MCF 10A (cell line): ENCODE measurements at places on chromosomes 13 and 19.

DNA sequence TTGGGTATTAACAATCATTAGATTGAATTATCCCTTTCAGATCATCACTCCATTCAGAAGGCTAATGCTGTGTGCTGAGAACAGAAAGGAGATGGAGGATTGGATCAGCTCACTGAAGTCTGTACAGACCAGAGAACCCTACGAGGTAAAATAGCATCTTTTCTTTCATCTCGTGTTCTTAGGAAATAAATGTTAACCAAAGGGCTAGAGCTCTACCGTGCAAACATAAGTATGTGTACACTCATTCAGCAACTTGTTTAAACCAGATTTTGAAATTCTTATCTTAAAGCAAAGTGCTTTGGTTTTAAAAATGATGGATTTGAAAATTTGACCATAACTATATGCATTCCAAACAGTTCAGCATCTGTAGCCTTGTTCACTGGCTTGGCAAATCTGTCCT lies 106.8 kb downstream of the DGKH start:
- DNase-seq = no peak

- no peak for DNase-seq
Measured at GRCh38 chr19:50695251-50696093, 24.1 kb downstream of the SHANK1 start.

- no peak for DNase-seq
Measured at GRCh38 chr19:52518646-52519045, 8.8 kb upstream of the ZNF808 start.

DNA sequence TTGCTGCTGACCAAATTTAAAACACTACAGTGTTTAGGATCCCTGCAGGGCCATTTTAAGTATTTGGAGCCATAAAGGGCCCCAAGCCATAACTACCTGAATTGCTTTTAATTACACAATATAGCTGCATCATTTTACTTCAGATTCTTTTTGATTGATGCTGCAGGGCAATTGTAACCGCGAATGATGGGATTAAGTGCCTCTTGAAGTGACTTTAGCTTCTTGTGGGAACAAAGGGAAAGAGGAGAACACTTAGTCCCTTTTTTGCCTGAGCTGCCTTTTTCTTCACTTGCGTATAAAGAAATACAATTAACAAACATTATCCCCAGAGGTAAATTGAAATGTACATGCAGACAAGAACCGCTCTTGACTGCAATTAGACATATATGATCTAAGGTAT lies 228.5 kb downstream of the ZIC5 start:
- no peak for DNase-seq

DNA sequence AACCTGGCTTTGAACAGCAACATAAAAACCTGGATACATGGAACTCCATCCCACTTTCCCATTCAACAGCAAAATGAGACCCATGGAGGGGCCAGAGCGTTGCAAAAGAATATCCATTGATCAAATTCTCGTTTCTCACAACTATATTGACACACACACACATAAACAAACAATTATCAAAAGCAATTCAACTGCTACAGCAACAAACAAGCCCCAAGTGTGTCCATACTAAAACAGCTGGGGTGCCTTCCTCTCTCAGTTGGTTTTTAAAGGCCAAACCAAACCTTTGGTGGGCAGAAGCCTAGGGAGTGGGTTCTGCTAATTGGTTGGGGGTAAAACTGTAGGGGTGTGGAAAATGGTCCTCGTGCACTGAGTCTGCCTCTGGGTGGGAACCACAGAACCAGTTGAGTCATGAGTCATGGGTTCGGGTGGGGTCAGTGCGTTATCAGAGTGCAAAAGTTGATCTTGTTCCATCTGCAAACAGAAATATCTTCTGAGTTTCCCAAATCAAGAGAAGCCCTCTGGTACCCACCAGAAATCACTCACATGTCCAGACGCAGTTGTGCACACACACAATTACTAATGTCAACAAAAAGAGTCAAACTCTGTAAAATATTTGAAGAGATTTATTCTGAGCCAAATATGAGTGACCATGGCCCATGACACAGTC lies 18.5 kb downstream of the GPR42 start:
- no peak for DNase-seq

- DNase-seq = no peak
Measured at GRCh38 chr13:50587115-50587514, 256.4 kb downstream of the DLEU7 start.

DNA sequence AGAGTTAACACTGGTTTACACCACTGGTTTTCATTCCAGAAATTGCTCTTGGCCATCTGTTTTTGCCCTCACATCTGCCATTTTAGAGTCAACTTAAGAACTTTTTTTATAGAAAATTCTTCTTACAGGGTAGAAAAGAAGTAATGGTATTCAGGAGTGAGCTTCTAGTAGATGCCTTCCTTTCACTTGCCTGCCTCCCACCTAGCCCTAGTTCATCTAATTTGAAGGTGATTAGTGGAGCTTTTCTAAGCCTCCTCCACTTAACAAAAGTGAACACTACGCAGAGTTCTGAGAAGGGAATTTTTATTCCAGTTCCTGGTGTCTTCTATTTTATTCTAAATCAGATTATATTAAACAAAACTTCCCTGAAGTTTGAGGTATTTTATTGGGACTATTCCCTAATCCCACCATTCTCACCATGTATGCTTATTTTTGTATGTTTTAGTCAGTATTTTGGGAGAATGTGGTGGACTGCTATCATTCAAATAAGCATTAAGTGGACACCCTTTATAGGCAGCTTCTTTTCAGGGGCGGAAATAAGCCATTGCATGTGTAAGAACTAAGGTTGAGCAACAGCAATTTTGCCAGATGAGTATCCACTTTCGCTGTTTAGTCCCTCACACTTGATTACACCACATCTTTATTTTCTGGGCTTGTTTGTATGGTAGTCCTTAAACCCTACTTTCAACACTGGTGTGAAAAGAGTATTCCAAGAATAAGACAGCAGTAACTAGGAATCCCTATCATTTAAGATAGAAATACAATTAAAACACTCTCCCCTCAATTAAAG lies 156.9 kb downstream of the ENOX1 start:
- DNase-seq = peak; percentile 68

DNA sequence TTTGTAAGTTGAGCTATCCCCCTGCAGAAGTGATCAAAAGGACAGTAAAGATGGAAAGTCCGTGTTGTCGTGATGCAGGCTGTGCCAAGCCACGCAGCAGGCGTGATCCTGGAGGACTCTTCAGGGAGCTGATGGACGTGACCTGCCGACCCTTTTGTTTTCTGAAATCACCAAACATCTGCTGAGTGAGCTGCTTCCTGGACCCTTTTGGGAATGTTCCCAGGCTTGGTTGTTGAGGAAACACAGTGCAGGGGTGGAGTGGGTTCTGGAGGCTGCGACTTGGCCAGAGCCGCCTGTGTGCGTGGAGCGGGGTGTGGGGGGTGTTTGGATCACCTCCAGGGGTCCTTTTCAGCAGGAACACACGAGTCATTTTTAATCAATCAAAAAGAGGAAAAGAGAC lies 15.4 kb upstream of the CPAMD8 start:
- DNase-seq = no peak

DNA sequence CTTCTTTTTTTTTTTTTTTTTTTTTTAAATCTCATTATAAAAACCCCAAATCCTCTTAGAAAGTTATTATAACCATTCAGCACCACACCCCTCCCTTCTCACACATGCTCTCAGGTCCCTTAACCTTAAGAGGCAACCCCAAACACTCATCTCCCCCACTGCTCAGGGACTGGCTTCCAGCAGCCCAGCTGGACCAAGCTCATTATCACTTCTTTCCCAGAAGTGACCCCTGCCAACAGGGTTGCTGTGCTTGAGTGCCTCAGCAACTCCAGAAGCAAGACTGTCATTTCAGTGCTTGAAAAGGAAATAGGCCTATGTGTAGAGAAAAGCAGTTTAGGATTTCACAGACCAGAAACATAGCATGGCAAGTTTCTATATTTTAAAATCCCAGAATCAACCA lies 84.3 kb downstream of the SLAIN1 start:
- DNase-seq = no peak

GRCh38 chr13:92864584-92865284 lies 361.9 kb upstream of the GPC6 start:
- no peak for DNase-seq

DNA sequence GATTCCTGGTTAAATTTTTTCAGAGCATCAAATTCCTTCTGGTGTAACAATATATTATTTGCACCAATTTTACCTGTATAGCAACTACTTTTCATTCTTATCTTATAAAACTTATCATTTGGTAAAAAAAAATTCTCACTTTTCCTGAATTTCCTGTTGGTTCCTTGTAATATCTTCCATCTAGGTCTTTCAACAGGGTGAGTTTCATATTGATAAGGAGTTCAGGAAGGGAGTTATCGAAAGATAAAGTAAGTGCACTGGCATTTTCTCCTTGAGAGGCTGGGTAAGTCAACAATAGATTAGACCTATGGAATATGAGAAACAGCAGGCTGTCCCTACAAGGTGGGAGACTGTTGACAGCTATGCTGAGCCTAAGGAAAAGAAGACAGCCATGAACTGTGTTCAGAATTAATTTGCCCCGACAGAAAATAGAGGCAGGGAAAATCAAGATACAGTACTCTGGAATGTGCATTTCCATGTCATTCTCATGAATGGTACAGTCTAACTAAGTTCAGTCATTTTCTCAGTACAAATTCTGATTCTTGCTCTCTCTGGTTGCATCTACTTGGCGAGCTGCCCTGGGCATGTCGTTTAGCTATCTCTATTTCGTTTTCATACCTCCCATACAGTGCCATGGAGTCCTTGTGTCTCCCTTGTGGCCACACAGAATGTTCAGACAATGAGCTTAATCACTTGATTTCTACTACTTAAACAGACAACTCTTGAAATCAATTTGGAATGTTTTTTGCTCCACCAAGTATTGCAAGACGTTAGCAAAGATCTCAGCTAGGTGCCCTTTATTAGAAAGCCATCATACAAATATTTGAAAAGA lies 9.9 kb downstream of the IGFL1 start:
- no peak for DNase-seq

DNA sequence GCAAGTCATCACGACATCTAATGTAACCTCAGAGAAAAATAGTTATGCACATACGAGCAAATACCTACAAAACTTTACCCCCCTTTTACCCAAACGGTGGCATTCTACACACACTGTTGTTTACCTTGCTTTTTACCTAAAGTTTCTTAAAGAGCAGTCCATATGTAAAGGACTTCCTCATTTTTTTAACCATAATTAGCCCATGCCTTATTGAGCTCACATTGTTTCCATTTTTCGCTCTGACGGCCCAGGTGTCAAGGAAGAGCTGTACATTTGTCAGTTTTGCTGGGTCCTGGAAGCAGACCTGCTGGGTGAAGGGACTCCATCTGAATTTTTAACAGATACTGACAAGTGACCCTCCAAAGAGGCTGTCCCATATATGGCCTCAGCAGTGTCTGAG lies 89.4 kb downstream of the STK24 start:
- no peak for DNase-seq

DNA sequence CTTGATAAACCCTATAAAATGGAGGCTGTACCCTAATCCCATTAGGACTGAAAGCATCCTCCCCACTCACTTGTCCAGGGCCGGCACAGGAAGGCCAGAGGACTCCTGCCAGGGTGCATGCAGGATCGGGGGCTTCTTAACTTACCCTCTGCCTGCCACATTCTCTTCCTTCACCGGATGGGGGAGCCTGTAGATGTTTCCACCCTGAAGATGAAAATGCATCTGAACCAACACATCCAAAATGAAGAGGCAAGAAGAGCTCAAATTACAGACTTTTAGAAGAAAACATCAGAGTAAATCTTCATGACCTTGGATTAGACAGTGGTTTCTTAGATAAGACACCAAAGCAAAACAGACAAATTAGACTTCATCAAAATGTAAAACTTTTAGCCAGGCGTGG lies 25.9 kb upstream of the NAPA start:
- no peak for DNase-seq

GRCh38 chr13:112759827-112760226 lies 70.0 kb downstream of the ATP11A start:
- no peak for DNase-seq

DNA sequence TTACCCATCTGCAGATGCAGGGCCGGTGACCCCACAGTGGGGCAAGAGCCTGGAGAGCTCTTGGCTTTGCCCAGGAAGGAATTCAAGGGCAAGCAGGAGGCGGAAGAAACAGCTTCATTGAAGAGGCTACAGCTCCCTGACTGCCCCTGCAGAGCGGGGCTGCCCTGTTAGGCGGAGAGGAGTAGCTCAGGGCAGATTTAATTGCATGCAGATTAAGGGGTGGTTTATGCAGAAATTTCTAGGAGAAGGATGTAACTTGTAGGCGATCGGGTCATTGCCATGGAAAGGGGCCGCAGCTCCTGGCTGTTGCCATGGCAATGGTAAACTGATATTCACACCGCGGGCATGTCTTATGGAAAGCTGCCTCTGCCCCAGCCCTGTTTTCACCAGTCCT lies 94.1 kb downstream of the ATP11A start:
- DNase-seq = no peak

GRCh38 chr19:7997809-7998480 lies 7.5 kb downstream of the ELAVL1 start:
- no peak for DNase-seq

- DNase-seq = no peak
Measured at GRCh38 chr13:23460921-23461320, 27.4 kb upstream of the SACS start.

DNA sequence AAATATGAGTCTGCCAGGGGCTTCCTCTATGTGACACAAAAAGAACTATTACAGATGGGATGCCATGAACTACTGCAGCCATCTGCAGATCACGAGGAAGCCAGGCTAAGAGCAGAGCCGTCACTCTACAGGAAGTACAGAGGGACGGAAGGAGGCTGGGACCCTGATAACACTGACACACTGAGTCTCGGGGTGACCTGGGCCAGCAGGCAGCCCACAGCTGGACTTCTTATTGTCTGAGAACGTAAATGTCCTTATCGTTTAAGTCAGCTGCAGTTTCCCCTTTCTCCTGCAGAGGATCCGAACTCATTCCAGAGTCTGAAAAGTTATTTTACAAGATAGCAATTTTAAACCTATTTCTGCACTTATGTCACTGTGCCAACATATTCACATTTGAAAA lies 20.7 kb downstream of the PARP4 start:
- DNase-seq = no peak

GRCh38 chr19:1998712-1999708 lies 16.5 kb downstream of the BTBD2 start:
- DNase-seq = no peak

- peak; percentile 11 for DNase-seq
Measured at GRCh38 chr13:28754698-28755545, 36.2 kb upstream of the SLC46A3 start.

DNA sequence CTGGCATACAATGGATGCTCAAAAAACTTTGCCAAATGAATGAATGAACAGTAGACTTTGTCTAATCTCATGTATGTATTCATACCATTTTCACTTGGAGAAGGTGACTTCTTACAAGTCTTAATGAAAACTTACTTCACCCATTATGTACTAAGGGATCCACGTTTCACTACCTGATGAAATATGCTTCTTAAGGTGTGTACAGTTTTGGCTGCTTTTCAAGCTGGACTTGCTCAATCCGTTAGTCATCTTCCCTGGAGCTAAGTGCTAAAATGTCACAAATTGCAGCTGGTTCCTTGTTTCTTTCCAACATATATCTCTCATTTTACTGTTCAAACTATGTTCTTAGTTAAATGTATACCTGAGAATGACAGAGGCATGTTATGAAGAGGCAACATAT lies 4.2 kb upstream of the CCNA1 start:
- DNase-seq = peak; percentile 93

GRCh38 chr19:38032151-38032550 lies 125.1 kb downstream of the SIPA1L3 start:
- DNase-seq = no peak

- no peak for DNase-seq
Measured at GRCh38 chr13:112855859-112856258, 113.2 kb upstream of the MCF2L start.
